Panc1 (cell line): ENCODE measurements at places on chromosomes 12 and 14. TPM values are rescaled to one million over a fixed set of nuclear protein-coding genes. Genes with fewer than 3 reads are reported as not detected.

DNA sequence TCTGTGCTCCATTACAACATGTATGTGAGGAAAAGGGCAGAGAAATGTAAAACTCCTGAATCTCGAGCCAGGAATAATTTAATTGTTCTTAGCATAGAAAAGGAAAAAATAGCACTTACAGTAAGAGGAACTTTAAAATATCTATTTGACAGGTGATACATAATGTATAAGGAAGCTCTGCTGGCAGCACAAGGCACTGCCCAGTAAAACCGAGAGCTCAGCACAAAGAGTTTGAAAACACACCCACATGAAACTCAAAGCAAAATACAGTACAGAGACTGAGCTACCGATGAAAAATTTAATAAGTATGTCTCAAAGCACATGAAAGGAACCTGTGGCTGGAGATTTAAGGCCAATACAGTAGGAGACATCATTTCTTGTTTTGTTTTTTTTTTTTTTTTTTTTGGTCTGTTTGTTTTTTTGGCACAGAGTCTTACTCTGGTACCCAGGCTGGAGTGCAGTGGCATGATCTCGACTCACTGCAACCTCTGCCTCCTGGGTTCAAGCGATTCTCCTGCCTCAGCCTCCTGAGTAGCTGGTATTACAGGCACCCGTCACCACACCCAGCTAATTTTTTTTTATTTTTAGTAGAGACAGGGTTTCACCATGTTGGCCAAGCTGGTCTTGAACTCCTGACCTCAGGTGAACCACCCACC, 19.2 kb downstream of the CLIP1 start:
- DNase-seq = no peak

DNA sequence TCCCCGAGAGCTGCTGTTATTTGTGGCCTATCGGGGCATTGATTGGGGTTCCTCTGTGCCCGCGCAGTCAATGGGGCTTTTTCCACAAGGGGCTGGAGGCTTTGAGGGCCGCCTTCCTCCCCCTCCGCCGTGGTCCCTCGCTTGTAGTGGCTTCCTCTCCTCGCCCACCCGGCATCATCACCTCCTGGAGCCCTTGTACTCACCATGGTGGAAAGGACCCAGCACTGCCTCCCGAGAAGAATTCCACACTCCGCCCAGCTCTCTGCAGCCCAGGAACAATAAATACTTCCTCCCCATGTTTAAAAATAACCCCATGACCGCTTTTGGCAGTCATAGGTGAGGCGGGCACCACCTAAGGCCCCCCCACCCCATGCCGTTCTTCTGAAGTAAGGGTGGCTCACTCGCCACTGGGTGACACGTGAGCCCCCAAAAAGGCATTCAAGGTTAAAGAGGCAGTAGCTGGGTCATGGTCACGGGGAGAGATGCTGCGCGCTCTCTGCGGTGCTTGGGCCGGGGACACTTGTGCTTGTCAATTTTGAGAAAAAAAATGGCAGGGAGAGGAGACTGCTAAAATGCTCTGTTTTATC, at the start of gene MYL2:
MYL2 (minus strand) TSS at position 256 of the 587 bp plus-strand sequence; CDS start at position 206, 50 bp downstream.
- DNase-seq = no peak

GRCh38 chr12:46266869-46267574, 1.8 kb downstream of the SLC38A1 start:
- DNase-seq = no peak

DNA sequence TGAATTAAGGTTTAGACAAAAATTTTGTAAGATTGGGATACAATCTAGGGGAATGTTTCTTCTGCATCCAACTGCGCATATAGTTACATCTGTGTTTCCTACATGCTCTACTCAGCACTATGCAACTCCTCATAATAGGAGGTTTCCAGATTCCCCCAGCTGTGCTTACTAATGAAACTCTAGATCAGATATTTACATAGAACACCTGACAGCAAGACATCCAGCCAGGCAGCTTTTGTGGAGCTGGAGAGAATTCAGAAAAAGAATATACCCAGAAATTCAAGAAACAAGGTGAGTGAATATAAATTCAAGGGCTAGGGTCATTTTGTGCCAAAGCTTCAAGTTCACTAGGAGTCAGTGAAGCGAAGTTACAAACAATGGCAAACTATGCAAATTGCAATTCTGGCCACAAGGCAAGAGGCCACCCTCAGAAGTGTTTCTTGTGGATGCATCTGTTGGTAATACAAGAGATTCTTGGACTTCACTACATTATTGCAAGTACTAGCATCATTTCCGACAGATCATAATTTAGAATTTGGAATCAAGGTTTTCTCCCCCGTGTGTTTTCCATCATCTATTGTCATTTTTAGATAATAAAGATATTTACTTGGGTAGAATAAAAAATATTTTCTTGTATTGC, 341.2 kb upstream of the NAV3 start:
- DNase-seq = no peak

- DNase-seq = no peak
These were observed 8.2 kb downstream of the GNPNAT1 start for GRCh38 chr14:52783206-52783605.

- DNase-seq = no peak
These were observed 4.2 kb downstream of the PTPN6 start for GRCh38 chr12:6955108-6956020.

GRCh38 chr14:74278080-74278479, 24.7 kb downstream of the ABCD4 start:
- DNase-seq = no peak

DNA sequence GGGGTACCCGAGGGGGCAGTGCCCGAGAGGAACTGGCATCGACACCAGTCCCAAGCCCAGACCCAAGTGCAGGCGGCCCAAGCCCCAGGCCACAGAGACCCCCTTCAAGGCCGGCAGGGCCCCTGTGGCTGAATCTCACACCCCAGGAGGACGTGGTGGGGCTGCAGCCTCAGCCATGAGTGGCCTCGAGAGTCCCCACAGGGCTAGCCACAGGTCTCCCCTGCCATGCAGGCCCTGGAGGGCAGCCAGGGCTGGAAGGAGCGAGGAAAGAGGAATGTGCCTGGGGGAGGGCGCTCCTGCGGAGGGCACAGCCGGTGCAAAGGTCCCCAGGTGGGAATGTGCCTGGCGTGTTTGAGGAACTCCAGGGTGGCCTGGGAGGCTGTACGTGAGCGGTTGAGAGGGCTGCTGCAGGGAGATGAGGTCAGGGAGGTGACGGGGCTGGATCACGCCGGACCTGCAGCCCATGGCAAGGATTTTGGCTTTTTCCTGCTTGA, 86.1 kb downstream of the NCOR2 start:
- no peak for DNase-seq

GRCh38 chr12:116700066-116700465, 37.8 kb downstream of the SPRING1 start:
- no peak for DNase-seq

DNA sequence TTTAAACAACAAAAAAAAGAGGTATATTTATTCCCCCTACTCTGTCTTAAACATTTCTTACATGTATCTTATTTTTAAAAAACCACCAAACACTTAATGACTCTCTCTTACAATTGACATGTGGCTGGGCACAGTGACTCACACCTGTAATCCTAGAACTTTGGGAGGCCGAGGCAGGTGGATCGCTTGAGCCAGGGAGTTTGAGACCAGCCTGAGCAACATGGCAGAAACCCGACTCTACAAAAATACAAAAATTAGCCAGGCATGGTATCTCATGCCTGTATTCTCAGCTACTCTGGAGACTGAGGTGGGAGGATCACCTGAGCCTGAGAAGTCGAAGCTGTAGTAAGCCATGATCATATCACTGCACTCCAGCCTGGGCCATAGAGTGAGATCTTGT, 16.0 kb downstream of the SLC41A2 start:
- DNase-seq = no peak

DNA sequence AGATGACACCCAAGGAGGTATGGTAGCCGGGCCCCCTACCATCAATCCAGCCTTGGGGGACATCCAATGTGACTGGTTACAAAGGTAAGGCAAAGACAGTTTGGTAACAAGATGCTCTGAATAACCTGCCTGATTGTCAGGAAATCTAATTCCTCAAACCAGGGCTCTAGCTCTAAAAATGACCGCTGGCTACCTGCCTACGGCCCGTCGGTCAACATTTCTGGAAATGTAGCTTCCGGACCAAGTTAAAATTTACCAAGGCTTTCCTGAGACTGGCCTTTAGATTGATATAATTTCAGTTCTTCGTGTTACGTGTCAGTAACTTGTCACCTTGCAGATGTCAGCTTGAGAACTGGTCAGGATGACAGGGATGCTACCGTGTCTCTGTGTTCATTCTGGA, 34.2 kb upstream of the FOXN3 start:
- DNase-seq = no peak

KRT72 gene
- total RNA-seq = not detected

KCNC2 gene
- total RNA-seq = not detected

RNASE7 gene
- total RNA-seq = not detected

TAMALIN gene
- total RNA-seq = 0.82 TPM
